ENCODE measurements at places on chromosomes 2 and 18.

DNA sequence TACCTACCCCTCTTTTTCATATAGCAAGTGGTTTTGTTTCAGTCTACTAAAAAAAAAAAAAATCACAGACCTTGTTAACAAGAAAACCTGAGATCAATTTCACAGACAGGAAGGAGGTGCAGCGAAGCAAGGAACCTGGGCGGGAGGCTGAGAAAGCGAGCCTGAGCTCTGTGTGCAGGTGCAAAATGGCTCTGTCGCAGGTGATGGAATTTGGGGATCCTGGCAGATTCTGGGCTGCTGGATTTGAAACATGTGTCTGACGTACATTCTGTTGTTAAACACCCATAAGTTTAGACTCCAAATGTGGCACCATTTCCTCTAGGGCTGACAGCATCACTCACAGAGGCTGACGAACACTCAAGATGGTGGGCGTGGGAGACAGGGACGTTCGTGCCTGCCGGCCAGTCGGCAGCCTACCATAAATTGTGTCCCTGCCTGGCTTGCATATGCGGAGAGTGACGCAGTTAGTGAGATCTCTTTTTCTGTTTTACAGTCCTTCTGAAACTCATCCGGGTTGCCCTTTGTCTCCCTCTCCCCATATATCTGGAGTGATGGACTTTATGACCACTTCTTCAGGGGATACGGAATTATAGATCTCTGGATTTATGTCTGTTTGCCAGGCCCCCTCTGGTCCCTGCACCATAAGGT lies 8.8 kb upstream of the DDX1 start:
- no peak for DNase-seq

DNA sequence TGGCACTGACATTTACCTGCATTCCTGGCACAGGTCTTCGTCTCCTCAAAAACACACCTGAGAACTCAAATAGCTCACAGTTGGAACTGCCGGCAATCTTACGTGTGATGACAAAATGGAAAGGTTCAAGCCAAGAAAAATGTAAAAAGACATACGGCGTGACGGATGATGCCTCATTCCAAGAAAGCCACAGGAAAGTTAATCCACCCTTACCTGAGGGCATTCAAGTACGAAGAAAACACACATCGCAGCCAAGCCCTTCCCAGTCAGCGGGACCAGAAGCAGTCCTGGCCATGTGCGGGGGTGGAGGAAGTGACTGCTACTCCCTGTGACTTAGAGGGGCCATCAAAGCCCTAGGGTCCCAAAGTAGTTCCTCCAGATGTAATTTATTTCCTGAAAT lies 986.3 kb upstream of the CELF4 start:
- no peak for DNase-seq

- no peak for DNase-seq
Observed at GRCh38 chr2:180474716-180475115, 467.6 kb upstream of the CWC22 start.

- no peak for DNase-seq
Observed at GRCh38 chr2:70698847-70699246, 69.2 kb downstream of the ADD2 start.

DNA sequence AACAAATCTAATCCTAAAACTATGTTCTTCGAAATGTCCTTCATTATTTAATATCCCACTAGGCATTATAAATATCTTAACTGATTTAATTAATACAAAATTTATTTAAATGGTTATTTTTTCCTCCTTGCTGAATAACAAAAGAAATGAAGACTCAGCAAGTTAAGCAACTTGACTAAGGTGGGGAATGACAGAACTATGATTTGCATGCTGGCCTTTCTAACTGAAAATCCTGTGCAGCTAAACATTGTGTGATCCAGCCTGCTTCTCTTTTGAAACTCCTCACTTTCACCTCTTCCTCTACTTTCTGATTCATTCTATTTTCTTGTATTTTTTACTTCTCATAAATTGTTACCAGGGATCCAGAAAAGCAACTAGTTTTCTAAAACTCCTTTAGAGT lies 132.0 kb downstream of the CALCRL start:
- no peak for DNase-seq

DNA sequence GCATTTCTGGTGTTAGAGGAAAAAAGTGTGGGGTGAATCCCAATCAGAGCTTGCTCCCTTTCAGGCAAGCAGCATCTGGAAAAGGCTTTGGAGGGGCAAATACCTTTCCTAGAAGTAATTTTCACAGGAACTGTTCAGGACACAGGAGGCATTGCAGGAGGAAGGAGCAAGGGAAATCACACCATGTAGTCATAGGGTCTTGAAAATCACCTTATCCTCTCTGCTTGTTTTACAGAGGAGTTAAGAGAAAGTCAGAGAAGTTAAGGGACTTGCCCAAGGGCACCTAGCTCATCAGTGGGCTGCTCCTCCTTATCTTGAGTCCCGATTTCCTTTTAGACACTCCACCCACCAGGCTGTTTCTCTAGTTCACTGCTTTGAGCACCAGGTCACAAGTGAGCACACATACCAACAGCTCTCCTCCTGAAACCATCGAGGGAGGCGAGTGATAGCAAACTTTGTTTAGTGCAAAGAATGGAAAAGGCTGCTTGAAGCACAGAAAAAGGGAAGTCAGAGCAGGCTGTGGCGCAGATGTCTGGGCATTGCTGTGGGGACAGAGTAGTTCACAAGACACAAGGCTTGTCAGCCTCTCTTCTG lies 89.2 kb upstream of the CXCR4 start:
- DNase-seq, result no peak

- peak; percentile 91 for DNase-seq
Observed at GRCh38 chr2:69741575-69742321, at the start of gene ANXA4. TSS of gene ANXA4 (plus strand) at chr2:69742134. CDS start at chr2:69781566, 39,432 bp downstream.

GRCh38 chr2:101794141-101794540 lies 96.6 kb downstream of the MAP4K4 start:
- no peak for DNase-seq

- no peak for DNase-seq
Observed at GRCh38 chr18:4781873-4782272, 326.8 kb upstream of the DLGAP1 start.

DNA sequence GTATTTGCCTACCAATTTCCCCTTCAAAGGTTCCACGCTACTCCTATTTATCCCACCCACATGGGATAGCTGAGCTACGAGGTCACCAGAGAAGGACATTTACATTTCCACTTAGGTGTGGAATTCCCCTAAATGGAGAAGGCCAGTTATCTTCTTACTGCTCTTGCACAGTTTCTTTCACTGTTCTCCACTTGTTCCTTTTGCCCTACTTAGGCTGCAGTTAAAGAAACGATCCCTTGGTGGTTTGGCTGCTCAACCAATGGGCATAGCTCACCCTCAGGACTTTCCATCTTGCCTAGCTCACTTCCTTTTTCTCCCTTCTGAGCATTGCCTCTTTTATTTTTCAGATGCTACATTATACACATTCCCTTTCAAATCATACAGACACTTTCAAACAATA lies 11.2 kb upstream of the NABP1 start:
- DNase-seq, result peak; percentile 11

GRCh38 chr2:121865914-121866313 lies 110.5 kb downstream of the TSN start:
- no peak for DNase-seq

DNA sequence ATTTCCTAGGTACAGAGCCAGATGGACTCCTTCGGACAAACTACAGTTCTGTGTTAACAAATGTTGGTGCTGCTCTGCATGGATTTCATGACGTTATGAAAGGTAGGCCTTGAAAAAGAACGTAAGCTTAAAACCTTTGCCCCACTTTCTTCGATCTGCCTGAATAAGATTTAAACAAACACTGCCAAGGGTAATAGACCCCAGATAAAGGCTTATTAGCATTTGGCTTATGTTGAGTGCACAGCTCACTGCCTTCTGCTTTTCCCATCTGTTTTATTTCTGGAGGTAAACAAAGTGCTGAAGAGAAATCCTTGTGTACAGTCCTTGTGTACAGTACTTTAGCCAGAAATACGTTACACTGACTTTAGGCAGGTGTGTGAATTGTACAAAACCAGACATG lies 50.0 kb upstream of the STON1 start:
- DNase-seq, result no peak

- no peak for DNase-seq
Observed at GRCh38 chr2:5067816-5068215, 624.4 kb upstream of the SOX11 start.

GRCh38 chr2:101361522-101361921 lies 25.8 kb downstream of the CREG2 start:
- no peak for DNase-seq

GRCh38 chr2:49000695-49001094 lies 153.6 kb downstream of the FSHR start:
- DNase-seq, result no peak

DNA sequence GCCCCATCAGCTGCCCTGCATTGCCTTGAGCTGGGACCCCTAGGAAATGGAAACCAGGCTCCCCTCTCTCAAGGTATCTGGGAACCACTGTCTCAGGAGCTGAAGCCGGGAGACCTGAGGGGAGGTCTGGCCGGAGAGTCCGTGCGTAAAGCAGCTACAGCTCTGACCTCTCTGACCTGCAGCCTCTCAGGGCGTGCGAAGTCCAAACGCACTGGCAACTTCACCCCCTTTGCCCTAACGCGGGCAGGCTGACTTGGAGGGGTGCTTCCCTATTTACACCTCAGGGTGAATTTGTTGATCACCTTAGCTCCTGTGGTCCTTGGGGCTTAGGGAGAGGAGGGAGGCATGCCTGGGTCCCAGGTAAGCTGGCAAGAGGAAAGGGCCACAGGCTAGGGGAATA lies 17.5 kb downstream of the SIGLEC15 start:
- no peak for DNase-seq

DNA sequence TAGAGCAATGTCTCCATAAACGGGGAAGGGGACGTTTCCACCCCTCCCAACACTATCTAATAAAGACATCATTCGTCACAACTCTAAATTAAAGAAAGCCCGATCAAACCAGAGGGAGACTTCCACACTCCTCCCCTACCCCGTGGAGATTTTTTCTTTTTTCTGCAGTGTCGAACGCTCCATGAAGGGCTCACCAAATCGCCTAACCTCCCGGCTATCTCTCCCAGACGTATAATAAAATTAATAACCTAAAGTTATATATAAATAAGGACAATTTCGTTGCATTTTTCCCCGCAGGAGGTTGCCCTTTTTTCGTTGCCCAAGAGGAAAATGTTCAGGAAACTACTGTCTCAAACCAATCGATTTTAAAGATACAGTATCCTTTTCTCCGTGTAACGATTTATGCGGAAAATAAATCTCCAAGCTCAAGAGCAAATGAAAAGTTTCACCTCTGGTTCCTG lies 2.4 kb downstream of the EVX2 start:
- no peak for DNase-seq

- peak; percentile 70 for DNase-seq
Observed at GRCh38 chr2:228048838-228049490, 132.5 kb downstream of the SPHKAP start.

GRCh38 chr2:64768491-64769005 lies 114.8 kb upstream of the SERTAD2 start:
- DNase-seq, result no peak

GRCh38 chr2:108986916-108987510 lies 2.0 kb downstream of the EDAR start:
- DNase-seq, result no peak

DNA sequence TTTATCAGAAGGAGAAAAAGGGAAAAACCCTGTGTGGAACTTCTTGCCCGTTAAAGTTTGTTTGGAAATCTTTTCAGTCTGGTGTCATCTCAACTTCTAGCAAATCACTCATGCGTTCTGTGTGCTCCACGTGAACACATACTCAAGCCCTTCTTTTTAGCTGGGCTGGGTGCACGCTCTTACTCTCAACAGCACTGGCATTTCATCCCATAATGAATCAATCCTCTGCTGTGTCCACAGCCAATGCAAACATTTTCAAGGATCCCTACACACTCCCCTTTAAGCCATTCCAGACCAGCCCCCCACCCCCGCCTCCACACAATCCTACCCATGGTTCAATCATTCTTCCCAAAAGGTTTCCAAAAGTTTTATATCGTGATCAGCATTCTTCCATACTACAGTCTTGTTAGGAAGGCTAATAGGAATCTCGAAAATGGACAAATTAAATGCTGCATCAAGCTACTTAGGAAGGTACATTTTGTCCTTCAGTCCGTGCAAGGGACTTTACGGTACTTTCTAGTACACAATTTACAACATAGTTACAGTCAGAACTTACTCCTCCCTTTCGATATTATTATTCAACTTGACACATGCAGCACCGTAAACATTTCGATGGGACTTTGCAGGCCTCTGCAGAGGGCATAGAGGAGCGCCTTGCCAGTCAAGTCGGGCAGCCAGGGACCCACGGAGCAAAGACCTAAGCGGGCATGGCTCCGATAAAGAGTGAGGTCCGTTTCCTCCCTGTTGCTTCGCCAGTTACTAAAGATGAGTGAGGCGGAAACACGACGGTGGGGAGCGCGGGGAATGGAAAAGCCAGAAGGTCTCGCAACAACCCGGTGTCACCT lies 1.4 kb downstream of the PTGR3 start:
- DNase-seq, result peak; percentile 13

DNA sequence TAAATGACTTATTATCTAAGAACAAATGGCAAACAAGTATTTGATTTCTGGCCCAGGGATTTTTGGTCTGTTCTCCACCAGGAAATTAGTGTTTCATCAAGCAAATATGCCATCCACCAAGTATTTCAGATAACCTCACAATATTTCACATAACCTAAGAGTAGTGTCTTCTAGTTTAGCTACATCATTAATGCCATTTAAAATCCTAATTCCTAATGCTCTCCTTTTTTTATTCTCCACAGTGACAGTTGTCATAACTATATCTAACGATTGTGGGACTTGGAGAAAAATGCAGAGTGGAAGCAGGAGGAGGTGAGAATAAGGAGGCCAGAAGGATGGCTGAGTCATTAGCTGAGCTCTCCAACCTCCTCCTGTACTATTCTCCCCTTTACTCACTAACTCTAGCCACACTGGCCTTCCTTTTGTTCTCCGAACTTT lies 58.5 kb upstream of the CTLA4 start:
- no peak for DNase-seq

DNA sequence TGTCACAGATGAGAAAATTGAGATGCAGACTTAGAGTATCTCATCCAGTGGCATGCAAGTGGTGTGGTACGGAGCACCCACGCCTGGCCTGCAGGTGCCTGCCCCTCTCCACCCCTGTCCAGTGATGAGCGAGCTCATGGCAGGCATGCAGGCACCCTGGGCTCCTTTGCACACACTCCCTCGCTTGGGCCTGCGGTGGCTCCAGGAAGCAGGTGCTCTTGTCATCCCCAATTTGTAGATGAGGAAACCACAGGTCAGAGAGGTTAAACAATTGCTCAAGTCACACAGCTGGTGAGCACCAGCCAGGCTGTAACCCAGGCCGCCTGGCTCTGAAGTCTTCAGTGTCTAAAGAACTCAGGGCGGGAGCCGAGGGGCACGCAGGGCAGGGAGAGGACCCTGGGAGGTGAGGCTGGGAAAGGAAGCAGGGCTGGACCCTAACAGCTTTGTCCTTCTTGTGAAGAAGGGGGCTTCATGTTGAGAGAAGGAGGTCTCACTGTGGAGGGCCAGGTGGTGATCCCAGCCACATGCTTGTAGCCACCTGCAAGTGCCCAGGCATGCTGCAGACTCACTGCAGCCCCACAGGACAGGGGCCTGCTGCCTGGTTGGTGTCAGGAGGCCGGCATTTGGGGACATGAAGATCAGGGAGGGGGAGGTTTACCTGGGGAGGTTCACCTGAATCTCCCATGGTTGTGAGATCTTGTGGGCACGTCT lies 166.2 kb downstream of the SH3RF3 start:
- no peak for DNase-seq
